Islet precursor cell (in vitro differentiated cells): ENCODE measurements at places on chromosomes 11 and 22.
A peak's percentile ranks its signal among the peaks of the same experiment; 100 is the strongest.

DNA sequence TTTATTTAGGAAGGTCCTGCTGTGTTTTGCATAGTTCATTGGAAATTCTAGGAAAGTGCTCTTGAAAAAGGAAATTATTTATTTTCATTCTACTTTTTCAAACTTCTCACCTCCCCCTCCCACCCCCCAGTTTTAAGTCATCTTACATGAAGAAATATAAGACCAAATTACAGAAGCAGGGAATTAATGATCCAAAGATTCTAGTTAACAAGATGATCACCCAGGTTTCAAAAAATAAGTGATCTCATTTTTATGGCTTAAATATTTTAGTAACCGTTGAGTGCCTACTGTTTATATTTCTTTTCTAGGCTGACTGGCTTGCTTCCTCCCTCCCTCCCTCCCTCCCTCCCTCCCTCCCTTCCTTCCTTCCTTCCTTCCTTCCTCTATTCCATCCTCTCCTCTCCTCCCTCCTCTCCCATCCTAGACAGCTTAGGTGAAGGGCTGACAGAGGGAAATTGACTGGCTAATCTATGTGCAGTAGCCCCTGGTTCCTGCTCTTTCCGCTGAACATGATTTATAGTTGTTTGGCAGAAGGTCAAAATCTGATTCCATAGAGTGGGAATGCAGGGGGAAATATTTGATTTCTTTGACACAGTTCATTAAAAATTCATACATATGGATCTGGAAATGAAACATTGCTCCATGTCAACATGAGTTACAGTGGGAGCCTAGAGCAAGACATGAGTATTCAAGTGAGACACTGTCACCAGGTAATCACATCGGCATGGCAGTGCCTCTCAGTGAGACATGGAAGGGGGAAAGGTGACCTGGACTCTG, 123.4 kb downstream of the COMMD9 start:
- DNase-seq: no peak

- DNase-seq: no peak
These were observed 130.5 kb downstream of the SPON1 start for GRCh38 chr11:14093065-14093464.

DNA sequence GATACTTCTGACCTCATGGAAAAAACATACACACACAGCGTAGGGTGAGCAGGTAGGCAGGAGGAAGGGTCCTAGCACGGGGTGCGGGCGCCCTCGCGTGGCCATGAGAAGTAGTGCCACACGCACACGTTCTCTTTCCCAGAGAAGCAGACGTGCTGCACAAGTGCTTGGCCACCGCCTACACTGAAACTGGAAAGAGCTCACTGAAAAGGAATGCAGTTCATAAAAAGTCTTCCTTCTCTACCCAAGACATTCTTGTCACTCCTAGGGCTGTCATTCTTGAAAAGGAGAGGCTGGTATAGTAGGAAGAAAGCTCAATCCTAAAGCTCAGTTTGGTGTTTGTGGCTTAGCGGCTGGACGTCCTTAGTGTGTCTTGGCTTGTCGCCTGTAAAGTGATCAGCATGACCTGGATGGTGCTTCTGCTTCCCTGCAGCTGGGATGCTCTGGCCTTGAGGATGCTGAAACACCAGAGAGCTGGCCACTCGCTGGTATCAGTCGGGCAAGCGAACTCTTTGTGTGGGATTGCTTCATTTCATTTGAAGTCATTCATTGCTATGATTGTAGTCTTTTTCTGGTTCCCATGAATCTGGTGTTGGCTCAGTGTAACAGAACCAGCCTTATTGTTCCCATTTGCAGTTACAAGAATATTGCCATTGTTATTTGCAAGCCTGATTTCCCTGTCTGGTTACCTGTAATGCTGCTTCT, 303.8 kb downstream of the NTM start:
- DNase-seq: peak; percentile 96

DNA sequence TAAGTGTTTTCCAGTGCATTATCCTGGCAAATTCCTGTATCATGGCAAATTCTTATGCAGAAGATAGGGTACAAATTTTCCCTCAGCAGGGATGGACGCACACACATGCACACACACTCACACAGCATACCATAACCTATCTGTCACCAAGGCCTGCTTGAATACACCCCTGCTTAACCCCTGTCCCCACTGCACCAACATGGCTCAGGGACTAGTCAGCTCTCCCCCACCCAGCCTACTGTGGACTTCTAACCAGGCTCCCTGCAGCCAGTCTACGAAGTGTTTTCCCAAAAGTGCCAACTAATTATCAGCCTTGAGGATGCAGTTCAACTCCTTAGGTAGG, 63.1 kb downstream of the RAB30 start:
- peak; percentile 68 for DNase-seq

DNA sequence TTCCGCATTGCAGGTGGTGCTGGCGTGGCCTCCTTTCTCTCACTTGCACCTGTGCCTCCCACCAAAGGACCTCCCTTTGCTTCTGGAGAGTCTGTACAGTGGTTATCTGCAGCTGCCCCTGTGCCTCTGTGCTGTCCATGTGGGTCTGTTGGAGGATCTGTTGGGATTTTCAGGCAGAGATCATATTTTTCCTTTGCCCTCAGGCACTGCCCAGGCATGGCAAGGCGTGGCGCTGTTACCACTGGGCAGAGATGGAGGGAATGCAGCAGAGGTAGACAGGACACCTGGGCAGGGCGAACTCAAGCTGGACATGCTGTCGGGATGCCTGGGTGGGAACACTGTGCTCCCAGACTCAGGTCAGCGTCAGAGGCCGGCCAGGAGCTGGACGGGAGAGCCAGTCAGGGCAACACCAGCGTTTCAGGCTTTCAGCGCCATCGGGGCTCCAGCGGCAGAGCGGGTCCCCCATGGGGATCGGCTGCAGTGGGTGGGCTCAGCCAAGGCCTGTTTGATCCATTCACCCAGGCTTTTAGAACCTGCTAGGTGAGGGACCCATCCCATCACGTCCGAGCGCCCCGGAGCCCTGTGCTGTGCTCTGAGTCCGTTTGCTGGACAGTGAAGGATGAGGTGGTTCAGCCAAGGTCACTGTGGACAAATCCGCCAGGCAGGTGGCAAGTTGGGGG, 718.9 kb downstream of the BRD1 start:
- DNase-seq: no peak

- DNase-seq: no peak
These were observed 61.4 kb upstream of the ASPHD2 start for GRCh38 chr22:26367402-26368245.

GRCh38 chr11:61694602-61694939, 14.4 kb downstream of the DAGLA start:
- DNase-seq: no peak

DNA sequence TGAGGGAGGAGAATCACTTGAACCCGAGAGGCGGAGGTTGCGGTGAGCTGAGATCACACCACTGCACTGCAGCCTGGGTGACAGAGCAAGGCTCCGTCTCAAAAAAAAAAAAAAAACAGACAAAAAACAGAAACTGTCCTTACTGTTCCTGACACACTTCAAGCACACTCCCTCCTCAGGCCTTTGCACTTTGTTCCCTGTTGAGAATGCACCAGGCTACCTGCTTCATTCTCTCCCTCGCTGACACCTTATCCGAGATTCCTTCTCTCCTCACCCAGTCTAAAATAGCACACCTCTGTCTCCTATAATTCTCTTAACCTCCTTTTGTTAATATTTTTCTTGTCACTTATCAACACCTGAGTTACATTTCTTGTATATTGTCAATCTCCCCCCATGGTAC, 32.3 kb upstream of the TECTA start:
- DNase-seq: no peak

- DNase-seq: no peak
These were observed 6.5 kb downstream of the ASPHD2 start for GRCh38 chr22:26435327-26436093.

DNA sequence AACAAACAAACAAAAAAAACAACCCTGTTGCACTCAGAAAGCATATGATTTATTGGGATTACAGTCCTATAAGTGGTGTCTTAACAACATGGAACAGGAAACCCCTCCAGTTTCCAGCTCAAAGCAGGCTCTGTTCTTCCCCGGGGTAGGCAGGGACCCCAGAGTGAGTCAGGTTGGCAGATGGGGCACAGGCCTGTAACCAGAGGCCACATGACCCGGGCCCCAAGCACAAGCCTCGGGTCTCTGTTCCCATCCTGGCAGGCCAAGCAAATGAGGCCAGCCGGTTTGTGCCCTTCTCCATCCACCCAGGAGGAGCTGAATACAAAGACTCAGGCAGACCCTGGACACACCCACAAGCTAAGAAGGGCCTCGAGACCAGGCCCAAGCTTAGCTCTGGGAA, 75.8 kb downstream of the NAT10 start:
- DNase-seq: no peak

- DNase-seq: no peak
These were observed 24.5 kb downstream of the ARHGAP1 start for GRCh38 chr11:46675949-46676348.

DNA sequence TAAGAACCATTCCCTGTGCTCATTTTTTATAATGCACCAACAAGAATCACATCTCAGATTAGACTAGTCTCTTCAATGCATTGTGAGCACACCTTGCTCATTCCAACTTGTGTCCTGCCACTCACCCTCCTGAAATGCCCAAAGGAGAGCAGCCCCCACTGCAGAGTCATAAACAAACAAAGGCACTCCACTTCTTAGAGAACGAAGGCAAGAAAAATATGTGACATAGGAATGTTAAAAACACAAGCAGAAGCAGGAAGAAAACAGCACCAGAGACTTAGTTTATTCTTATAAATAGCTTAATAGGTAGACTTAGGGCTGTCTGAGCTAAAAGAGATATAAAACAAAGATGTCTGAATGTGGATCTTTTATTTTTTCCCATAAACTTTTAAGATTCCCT, 57.2 kb downstream of the GUCY1A2 start:
- peak; percentile 64 for DNase-seq

- DNase-seq: no peak
These were observed 18.3 kb downstream of the CLMP start for GRCh38 chr11:123176785-123177184.

GRCh38 chr22:33894515-33894914, 25.8 kb downstream of the LARGE1 start:
- DNase-seq: no peak

GRCh38 chr11:5596607-5597201, at the start of gene TRIM6:
Gene TRIM6, plus strand, starts transcription at chr11:5596637. Its CDS starts 261 bp downstream, at chr11:5596898.
- peak; percentile 92 for DNase-seq

DNA sequence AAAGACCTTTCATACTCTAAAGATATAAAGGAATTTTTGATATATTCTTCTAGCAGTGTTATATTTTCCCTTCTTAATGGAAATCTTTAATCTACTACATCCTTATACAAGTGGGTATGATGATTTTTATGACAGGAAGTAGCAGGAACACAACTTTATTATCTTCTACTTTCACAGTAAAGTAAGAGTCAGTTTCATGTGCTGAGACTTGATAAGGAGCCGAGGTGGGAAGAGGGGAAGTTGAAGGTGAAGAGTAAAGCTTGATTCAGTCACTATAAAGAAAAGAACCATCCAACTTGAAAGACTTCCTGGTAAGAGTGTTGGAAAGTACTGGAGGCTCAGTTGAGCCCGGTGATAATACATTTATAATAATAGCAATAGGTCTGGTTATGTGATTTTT, 82.1 kb upstream of the PTH start:
- DNase-seq: no peak

GRCh38 chr11:116990811-116991210, 107.4 kb downstream of the SIK3 start:
- no peak for DNase-seq

DNA sequence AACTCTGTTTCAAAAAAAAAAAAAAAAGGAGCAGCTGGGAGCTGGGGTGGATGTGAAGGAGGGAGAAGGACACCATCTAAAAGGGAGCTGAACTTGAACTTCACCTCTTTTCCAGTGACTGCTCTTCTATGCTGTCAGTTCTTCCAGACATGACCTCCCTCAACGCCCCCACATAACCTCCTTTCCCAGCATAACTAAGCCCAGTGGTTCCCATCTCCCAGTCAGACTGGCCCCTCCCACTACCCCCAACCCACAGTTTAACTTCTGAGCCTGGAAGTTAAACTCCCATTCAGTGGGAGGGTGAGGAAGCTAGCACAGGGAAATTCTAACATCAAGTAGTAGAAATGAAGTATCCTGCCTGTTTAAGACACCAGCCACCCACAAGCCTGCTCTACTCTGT, 1.8 kb downstream of the ARHGAP1 start:
- DNase-seq: no peak

GRCh38 chr11:27754035-27755017, 54.1 kb upstream of the BDNF start:
- no peak for DNase-seq

- no peak for DNase-seq
These were observed 163.4 kb downstream of the TRIM29 start for GRCh38 chr11:119974467-119974866.

GRCh38 chr22:31449506-31449905, 40.1 kb downstream of the EIF4ENIF1 start:
- DNase-seq: no peak

DNA sequence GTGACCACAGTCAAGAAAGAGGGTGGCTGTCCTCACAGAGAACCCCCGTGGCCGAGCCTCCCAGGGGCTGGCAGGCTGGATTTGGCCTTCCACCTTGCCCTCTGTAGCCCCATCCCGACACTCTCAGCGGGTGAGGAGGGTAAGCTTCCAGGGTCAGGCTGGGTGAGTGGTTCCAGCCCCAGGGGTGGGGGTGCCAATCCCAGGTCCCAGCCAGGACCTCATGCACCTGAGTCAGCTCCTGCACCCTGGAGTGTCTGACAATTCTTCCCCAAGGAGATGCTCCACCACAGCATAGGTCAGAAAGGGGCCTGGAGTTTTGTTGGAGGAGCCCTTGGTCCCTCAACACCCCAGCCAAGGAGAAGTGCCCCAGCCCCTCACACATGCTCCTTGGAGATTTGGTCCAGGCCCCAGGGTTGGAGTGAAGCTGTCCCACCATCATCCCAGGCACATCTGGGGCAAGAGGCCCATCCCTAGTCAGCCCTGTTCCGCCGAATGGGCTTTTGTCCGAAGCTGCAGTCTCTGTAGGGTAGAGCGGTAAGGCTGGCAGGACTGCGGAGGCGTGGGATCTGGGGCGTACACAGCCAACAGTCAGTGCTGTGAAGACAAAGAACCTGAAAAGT, 8.4 kb downstream of the LINC01488 start:
- no peak for DNase-seq

- DNase-seq: no peak
These were observed 38.7 kb downstream of the RTN3 start for GRCh38 chr11:63719987-63720386.

- DNase-seq: peak; percentile 95
These were observed 6.0 kb upstream of the CARD10 start for GRCh38 chr22:37525073-37525745.
